ENCODE measurements at places on chromosomes 5 and 9.

DNA sequence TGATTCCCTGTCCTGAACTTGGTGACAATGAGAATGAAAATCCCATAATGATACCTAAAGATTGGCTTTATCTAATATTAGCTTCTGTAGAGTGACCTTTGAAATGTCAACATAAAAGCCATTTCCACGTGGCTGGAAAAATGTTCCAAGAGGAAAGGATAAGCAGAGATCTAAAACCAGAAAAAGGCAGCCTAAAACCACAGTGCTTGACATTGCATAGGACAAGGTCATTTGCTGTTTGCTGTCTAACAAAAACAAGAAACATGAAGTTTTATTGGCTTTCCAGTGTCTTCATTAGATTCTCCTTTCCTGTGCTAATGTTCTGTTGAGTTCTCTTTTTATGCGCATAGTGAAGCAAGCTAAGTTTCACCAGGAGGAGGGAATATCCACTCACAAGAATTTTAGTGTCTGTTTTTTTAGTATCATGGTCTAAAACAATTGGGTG is 44.6 kb downstream of the CPEB4 start:
- no peak for DNase-seq

- DNase-seq = peak; percentile 72
Measured at GRCh38 chr9:91681461-91682305, 258.1 kb upstream of the NFIL3 start.

GRCh38 chr9:2663461-2664173 is 42.0 kb downstream of the VLDLR start:
- DNase-seq = no peak

- DNase-seq = no peak
Measured at GRCh38 chr5:154595662-154596061, 117.6 kb upstream of the HAND1 start.

GRCh38 chr5:14178091-14178490 is 34.9 kb downstream of the TRIO start:
- DNase-seq = no peak

DNA sequence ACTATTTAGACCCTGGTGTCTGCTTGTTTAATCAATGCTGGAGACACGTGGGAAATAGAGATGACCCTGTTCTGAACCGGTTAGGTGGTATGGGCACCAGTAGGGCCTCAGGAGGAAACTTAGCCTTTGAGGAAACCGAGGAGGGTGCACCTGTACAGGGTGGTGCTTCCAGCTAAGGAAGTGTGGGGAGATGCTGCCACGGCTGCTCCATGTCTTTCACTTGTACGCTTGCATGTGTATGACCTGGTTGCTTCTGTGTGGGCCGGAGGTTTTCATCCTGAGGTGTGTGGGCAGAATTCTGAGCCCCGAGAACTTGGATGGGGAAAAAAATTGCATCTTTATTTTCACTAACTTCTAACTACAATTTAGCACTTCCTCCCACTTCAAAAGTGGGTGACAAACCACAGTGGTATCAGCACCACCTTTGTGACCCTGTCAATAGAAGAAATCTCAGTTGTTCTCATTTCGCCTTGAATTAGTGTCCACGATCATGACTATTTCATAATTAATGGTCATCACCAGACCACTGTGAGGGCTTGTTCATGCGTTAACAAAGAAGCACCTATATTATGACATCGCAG is 99.8 kb upstream of the SPATA31C2 start:
- no peak for DNase-seq

- DNase-seq = peak; percentile 72
Measured at GRCh38 chr5:134079748-134080581, 34.5 kb upstream of the TCF7 start.

- no peak for DNase-seq
Measured at GRCh38 chr5:55711507-55712022, 559 bp downstream of the SLC38A9 start.

DNA sequence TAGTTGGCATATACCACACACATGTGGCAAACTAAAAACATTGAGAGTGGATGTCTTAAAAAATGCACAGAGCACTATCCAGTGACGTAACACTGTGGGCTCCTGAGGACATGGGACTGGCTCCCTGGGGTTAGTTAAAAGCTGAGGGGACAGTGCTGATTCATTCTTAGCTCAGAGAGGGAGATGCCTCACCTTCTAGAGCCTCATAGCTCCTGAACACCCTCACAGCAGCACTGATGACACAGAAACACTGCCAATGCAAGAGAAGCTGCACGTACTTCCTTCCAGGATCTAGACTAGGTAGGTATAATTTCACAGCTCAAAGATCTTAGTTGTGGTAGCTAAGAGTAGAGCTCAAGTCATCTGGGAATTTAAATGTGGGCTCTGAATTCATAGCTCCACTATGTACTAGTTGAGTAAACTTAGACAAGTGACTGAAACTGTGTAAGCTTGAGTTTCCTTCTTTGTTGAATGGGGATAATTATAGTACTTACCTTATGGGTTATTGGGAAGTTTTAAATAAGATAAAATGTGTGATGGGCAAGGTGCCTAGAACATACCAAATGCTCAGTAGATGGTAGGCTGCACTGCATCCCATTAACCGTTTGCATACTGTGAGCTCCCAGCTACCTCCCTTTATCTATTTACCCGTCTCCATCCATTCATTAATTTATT is 279.9 kb downstream of the ASTN2 start:
- DNase-seq = no peak

DNA sequence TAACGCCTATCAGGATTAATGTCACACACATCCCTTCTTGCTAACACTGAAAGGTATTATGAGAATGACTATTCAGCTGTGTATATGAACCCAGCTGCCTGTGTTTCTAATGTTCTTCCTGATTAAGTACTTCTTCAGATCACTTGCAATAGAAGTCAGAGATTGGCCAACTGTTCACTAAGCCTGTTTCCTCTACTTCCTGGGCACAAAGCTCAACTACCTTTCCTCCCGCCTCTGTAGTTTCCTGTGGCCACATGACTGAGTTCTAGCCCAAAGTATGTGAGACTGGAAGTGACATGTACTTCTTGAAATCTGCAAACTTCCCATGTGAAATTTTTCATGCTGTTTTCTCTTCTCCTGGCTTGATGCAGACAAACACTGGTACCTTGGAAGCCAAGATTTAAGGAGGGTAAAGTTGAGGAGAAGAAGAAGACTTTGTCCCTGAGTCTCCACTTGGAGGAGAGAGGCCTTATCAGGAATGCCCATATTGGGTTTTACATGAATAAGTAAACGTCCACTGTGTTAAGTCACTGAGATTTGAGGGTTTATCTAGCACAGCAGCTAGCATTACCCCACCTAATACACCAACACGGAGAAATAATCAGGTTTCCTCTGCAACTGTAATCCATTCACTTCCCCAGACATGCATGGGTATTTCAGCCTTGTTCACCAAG is 58.6 kb downstream of the SLIT3 start:
- no peak for DNase-seq

DNA sequence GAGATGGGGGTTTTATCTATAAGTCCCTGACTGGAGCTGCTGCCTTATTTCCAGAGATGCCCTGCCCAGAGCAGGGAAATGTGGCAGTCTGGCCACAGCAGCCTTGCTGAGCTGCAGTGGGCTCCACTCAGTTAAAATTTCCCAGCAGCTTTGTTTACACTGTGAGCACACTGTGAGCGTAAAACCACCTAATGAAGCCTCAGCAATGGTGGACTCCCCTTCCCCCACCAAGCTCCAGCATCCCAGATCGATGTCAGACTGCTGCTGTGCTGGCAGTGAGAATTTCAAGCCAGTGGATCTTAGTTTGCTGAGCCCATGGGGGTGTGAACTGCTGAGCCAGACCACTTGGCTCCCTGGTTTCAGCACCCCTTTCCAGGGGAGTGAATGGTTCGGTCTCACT is 208.7 kb upstream of the RAI14 start:
- DNase-seq = no peak

DNA sequence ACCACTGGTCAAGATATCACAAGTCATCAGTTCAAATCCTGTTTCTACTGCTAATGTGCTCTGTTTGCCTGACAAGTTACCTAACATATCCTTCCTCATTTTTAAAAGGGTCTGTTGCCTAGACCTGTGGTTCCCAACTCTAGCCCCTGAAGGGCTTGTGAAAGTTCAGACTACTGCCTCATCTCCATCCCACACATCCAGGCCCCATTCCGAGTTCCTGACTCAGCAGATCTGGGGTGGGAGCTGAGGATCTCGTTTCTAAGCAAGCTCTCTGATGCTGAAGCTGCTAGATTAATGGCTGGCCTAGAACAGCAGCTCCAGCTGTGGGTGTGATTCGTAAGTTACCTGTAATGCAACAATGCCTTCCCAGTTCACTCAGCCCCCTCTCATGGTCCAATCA is 32.5 kb downstream of the S1PR3 start:
- DNase-seq = no peak

GRCh38 chr5:91031402-91031752 is 351.7 kb downstream of the ARRDC3 start:
- DNase-seq = no peak

- no peak for DNase-seq
Measured at GRCh38 chr5:155064580-155064979, 51.0 kb downstream of the KIF4B start.

DNA sequence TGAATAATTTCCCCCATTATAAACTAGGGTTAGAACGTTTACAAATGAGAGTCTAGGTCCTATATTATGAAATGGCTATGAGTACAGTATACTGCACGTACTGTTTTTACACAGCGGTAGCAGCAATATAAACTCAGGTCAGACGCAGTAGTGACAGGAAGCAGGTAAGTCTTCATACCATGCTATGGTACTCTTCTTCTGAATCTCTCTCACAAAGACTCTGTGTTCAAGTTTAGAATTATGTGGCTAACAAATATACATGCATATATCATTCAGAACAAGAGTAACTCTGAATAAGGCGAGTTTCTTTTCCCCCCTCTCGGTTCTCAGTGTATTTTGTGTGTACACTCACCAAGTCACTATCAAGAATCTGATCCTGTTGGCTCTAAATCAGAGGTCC is 114.9 kb upstream of the KLF9 start:
- DNase-seq = no peak

GRCh38 chr5:148633067-148633377 is 21.3 kb downstream of the HTR4 start:
- DNase-seq = no peak

DNA sequence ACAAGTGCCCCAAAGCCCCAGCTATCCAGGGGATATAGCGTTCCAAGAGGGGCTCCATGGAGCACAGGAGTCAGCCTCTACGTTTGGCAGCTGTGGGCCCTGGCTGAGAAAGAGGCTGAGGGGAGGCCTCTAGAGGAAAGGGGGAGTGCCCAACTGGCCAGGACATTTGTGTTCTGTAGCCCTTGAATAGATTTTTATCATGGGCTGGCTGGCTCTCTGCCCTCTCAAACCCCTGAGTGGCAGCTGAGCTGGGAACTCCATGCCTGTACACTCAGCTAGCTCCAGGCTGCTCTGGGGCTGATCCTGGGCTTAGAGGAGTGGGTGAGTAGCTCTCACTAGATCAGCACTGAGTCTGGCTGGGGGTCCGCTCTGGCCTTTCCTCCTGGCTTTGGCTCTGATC is 285.0 kb downstream of the ZSWIM6 start:
- DNase-seq = no peak

GRCh38 chr5:67214707-67215447 is 18.3 kb upstream of the CD180 start:
- no peak for DNase-seq

DNA sequence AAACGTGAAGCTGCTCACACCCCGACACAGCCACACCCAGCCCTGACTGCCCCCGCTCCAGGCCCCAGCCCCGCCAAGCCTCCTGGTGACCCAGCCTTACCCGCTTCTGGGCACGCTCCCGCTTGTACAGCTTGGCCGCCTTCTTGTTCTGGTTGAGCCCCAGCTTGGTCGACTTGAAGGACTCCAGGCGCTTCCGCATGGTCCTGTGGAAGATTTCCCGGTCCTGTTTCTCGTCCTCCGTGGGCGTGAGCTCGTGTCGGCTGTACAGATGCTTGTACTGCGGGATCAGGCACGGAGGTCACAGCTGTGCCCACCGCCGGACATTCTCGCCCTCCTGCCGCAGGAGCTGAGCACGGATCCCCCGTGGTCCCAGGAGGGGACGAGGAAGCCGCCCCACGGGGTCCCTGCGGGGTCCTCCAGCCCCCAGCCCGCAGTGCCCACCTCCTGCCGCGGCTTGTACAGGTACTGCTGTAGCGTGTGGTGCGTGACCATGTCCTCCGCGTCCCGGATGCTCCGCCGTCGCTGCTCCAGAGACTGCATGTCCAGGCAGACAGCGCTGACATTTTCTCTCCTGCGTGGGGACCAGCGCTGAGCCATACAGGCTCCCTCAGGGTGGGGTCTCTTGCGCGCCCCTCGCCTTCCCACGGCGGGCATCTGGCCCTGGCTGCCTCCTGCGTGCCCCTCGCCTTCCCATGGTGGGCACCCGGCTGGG is 33.3 kb downstream of the EXOC3 start:
- DNase-seq = no peak

DNA sequence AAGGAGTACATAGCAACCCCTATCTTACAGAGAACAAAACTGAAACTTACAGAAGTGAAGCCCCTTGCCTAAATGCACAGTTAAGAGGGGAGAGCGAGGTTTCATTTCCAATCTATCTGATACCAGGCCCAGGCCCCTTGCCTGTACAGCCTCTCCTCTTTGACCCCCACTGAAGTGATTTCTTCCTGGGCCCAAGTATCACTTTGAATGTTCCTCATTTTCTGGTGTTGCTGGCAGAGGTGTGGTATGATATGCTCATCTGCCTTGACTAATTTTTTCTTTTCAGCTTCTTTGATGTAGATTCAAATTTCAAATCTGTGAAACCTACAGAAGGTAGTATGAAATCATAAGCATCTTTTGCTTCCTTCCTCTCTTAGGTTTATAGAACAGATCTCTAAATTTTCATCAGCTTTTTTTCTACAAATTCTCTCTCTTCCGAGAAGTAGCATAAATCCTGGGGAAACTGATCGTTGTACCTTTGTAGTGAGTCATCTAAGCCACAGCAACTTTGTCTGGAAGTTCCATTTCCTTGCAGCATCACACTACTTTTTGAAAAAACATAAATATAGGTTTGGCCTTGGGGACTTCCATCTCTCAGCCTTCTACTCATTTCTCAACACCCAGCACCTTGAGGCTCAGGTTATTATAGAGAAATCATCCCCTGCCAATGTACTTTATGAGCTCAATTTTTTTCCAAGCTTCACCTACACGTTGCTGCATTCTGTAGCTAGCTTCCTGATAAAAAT is 402.4 kb upstream of the PTGER4 start:
- DNase-seq = no peak

DNA sequence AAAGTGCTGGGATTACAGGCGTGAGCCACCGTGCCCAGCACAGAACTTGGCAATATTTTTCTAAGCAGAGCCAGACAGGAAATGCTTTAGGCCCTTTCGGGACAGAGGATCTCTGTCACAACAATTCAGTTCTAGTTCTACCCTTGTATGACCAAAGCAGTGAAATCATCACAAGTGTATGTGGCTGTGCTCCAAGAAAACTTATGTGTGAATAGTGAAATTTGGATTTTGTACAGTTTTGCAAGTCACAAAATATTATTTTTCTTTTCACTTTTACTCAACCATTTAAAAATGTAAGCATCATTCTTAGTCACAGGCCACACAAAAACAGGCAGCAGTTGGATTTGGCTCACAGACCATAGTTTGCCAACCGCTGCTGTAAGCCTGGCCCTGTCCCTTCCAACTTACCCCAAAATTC is 20.4 kb upstream of the PRUNE2 start:
- DNase-seq = no peak

- DNase-seq = no peak
Measured at GRCh38 chr5:142008813-142009212, 4.0 kb downstream of the GNPDA1 start.

GRCh38 chr5:178221282-178221681 is 11.3 kb downstream of the PHYKPL start:
- no peak for DNase-seq

Measured in stimulated activated CD4-positive, alpha-beta T cell treated with anti-CD3 and anti-CD28 coated beads, Interleukin-4, amount 100 ng/mL, for 1 hour (primary cell).